ENCODE measurements at places on chromosomes 12 and 14. TPM values are rescaled to one million over a fixed set of nuclear protein-coding genes. Genes with fewer than 3 reads are reported as not detected.
A peak's percentile ranks its signal among the peaks of the same experiment; 100 is the strongest.

The ZFHX2 gene
- total RNA-seq, result 0.50 TPM

DNA sequence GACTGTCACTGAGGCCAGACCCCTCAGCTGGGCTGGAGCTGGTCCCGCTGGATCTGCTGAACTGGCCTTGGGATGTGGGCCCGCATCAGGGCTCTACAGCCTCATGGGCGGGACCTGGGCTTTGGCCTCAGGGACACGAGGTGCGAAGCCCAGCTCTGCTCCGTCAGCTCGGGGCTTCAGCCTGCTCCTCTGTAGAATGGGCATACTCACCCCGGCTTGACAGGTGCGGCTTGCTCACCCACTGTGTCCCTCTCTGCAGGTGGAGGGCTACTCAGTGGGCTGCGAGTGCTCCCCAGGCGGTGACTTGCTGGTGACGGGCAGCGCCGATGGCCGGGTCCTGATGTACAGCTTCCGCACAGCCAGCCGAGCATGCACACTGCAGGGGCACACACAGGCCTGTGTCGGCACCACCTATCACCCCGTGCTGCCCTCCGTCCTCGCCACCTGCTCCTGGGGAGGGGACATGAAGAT, 57.6 kb downstream of the BEGAIN start:
- peak; percentile 47 for DNase-seq

DNA sequence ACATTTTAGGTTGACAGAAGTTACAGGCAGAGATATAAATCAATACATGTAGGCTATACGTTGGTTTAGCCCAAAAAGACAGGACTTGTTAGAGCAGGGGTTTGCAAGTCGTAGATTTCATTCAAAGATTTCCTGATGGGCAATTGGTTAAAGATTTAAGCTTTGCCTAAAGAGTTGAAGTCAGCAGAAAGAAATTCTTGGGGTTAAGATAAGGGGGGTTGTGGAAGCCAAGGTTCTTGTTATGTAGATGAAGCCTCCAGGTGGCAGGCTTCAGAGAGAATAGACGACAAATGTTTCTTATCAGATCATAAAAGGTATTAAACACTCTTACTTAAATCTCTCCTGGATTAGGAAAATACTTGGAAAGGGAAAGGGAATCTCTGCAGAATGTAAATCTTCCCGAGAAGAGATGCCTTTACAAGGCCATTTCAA, 510.8 kb downstream of the TMTC2 start:
- DNase-seq, result no peak

DNA sequence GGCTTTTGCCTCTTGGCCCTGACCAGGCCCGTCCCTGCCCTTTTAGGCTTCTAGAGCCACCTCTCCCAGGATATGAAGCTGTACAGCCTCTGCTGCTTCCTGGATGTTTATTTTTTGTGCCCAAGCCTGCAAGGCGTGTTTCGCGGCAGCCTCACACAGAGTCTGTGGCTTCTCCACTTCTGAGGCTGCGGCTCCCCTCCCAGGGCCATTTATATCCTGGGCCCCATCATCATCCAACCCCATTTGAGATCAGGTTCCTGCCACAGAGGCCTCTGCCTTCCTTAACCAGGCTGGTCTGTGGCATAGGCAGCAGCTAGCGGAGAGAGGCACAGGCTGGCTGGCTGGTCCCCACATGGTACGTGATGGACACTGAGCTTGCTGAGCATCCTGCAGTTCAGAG, 114.1 kb upstream of the PWP1 start:
- DNase-seq, result no peak

GRCh38 chr12:57280211-57281062, 29.4 kb upstream of the STAC3 start:
- DNase-seq, result no peak

- no peak for DNase-seq
These were observed 41.2 kb upstream of the SLC2A13 start for GRCh38 chr12:40146800-40147797.

DNA sequence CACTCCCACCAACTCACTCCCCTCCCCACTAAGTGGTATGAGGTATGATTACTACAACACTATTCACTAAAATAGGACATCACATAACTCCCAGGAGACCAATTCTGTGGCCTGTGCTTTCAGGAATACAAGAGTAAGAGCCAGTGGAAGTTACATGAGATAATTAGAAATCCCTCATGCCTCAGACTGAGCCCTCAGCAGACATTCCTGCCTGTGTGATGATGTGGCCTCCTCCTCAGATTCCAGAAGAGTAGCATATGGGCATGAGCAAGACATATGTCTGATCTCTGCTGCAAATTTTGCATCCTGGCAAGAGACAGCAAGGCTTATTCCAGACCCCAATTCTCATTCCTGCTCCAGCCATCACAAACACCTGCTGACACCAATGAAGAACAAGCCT, 46.0 kb upstream of the BMP4 start:
- no peak for DNase-seq

DNA sequence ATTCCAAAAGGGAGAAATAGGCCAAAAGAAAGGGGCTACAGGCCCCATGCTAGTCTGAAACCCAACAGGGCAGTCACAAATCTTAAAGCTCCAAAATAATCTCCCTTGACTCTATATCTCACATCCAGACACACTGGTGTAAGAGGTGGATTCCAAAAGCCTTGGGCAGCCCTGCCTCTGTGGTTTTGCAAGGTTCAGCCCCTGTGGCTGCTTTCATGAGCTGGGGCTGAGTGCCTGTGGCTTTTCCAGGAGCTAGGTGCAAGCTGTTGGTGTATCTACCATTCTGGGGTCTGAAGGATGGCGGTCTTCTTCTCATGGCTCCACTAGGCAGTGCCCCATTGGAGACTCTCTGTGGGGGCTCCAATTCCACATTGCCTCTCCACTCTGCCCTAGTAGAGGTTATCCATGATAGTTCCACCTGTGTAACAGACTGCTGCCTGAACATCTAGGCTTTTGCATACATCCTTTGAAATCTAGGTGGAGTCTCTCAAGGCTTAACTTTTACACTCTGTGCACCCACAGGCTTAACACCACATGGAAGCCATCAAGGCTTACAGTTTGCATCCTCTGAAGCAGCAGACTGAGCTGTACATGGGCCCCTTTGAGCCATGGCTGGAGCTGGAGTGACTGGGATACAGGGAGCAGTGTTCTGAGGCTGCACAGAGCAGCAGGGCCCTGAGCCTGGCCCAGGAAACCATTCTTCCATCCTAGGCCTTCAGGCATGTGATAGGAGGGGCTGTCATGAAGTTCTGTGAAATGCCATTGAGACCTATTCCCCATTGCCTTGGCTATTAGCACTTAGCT, 66.5 kb upstream of the ABCD2 start:
- no peak for DNase-seq

DNA sequence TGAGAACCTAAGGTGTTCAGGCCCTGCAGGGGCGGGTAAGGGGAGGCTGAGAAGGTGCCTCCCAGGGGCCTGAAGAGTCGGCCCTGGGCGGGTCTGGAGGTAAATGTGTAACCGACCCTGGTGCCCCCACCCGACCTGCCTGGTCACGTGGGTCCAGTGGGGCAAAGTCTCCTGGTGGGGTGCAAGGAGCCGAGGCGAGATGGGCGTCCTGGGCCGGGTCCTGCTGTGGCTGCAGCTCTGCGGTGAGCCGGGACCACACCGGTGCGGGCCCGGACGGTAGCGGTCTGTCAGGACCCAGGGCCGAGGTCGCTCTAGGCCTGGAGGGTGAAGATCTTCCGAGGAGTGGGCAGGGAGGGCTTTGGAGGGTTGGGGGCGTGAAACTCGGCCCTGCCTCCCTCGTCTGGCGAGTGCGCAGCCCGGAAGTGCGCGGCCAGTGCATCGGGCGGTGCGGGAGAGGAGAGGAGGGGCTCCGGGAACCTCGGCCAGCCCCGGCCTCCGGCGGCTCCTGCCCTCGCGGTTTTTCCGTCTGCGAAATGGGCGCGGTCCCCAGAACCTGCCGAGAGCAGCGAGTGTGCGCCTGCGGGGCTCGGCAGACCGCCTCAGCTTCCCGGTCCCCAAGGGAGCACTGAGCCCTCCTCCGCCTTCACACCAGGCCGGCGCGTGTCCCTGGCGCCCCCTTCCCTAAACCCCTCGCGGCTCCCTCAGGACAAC, at the start of gene AMN:
Gene AMN, plus strand, starts transcription at position 174 of the 711 bp plus-strand sequence. Its CDS starts 26 bp downstream, at position 200.
- no peak for DNase-seq

DNA sequence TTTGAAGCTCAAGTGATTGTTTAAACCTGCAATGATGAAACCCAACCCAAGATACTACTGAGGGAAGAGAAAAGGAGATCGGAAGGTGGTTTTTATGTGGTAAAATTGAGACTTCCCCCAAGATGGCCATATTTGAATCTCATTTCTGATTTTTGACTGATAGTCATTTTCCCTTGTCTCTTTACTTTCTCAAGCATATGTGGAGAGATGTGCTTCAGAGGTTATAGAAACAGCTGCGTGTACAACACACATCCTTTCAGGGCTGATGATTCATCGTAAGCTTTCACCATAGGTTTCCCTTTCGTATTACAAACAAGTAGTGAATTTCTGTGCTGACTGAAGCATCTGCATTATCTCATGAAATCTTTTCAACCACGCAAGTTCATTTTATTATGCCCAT, 276.2 kb downstream of the EMP1 start:
- no peak for DNase-seq

DNA sequence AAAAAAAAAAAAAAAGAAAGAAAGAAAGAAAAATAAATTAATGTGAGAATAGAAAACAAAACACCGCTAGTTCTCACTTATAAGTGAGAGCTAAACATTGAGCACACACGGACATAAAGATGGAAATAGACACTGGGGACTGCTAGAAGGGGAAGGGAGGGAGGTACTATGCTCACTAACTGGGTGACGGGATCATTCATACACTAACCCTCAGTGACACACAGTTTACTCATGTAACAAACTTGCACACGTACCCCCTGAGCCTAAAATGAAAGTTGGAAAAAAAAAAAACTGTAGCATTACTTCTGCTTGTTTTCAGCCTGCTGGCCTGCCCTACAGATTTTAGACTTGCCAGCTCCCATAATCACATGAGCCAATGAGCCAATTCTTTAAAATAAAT, 10.5 kb upstream of the PRMT5 start:
- DNase-seq, result no peak

DNA sequence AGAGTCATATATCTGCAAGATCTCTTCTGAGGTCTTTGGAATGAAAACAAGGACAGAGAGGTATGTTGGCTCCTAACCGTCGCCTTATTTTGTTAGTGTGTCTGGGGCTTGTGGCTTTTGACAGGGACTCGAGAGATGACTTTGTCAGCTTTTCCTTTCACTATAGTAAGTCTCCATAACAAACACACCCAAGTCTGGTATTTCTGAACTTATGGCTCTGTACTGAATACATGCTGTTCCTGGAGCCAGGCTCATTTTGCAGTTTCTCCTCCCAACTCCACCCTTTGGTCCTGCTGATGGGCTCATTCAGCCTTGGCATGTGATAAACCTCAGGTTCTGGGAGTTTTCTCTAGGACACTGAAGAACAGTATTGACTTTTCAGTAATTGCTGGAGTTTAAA, 27.7 kb upstream of the TMED10 start:
- no peak for DNase-seq

GRCh38 chr12:15839041-15839440, 43.1 kb upstream of the STRAP start:
- peak; percentile 24 for DNase-seq

DNA sequence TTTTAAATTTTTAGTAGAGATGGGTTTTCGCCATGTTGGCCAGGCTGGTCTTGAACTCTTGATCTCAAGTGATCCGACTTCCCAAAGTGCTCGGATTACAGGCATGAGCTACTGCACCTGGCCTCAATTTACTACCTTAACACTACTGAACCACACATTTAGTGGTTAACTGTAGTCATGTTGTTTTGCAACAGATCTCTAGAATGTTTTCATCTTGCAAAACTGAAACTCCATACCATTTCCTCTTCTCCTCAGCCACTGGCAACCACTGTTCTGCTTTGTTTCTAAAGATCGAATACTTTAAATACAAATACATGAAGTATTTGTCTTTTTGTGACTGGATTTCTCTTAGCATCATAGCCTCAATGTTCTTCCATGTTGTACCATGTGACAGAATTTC, 15.4 kb upstream of the SMCO2 start:
- no peak for DNase-seq

Measured in esophagus muscularis mucosa (tissue), 4 donors.